ENCODE measurements at places on chromosomes 3 and 15.

GRCh38 chr3:51800750-51801125 is 21.7 kb upstream of the IQCF6 start:
- DNase-seq: no peak

- DNase-seq: no peak
Measured at GRCh38 chr3:99474776-99475175, 163.6 kb upstream of the COL8A1 start.

DNA sequence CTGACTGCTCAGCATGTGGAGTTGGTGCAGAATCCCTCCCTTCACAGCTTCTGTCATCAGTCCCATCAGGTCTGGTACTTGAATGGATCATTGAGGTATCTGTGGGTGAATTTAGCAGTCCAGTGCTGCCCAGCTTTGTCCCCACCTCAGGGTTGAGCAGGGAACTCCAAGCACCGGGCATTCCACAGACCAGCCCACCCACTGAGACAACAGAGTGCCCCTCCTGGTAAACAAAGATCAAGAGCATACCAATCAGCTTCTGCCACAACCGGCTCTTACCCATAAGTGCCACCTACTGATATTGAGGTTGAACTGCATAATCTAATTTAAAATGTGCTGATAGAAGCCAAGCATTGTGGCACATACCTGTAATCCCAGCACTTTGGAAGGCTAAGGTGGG is 57.1 kb upstream of the FXR1 start:
- DNase-seq: peak; percentile 6

GRCh38 chr3:53804697-53805462 is 41.3 kb downstream of the CHDH start:
- peak; percentile 74 for DNase-seq

DNA sequence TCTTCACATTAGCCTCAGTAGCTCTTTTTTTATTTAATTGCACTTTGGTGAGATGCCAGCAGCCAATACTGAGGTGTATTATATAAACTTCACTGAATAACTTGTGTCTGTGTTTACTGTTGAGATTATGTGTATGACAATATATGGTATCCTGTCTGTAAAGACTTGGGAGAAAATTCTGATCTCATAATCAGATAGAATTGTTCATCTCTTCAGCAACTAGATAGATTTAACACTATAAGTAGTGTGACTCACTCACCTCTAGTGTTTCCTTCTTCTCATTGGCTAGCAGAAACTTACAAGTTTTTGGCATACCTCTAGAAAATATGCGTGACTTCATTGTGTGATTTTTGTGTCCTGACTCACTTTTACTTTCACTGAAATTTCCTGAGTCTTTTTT is 67.6 kb upstream of the TGFBR2 start:
- peak; percentile 92 for DNase-seq

GRCh38 chr3:81436182-81436581 is 325.3 kb downstream of the GBE1 start:
- DNase-seq: no peak

- no peak for DNase-seq
Measured at GRCh38 chr3:52350981-52351761, 35.1 kb downstream of the DNAH1 start.

DNA sequence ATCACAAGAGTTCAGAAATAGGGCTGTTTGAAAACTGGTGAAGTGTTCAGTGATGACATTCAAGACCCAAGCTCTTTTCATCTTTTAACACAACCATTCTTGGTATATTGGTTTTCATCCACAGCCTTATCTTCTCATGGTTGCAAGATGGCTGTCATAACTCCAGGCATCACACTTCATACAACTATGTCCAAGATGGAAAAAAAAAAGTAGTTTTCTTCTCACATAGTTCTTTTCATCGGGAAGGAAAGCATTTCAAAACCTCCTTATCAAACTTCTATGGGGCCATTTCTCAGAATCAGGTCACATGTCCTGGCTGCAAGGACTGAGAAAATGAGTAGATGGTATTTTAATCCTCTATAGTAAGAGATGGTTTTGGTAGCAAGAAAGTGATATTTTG is 21.1 kb upstream of the MFSD1 start:
- DNase-seq: no peak

DNA sequence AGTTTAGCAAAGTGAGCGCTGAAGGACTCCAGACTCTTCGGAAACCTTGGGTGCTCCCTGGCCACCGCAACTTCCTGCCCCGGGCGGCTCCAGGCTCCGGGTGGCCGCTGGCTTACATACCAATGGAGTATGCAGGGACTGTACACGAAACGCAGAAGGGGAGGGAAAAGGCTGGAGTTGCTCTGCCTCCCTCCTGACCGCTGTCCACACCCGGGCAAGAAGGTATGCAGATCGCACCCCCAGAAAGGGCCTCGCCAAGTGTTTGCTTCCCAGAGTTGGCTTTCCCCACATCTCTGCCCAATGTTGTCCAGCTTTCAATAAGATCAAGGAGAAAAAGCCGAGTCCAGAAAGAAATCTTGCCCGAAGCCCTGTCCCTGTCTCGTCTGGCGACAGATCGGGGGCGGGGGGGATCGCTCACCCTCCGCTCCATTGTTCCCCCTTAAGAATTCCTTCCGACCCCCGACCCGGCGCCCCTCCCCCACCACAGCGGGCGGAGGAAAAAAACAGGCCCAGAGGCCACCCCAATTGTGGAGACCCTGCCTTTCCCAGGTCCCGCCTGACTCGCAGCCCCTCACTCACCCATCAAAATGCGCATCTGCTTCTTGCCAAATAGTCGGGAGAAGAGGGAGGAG is 533 bp downstream of the ARF4 start:
- peak; percentile 83 for DNase-seq

- DNase-seq: peak; percentile 24
Measured at GRCh38 chr3:52633786-52634185, 51.9 kb downstream of the PBRM1 start.

GRCh38 chr15:72044956-72045355 is 73.0 kb downstream of the MYO9A start:
- DNase-seq: no peak

GRCh38 chr3:73894474-73895213 is 269.9 kb upstream of the PDZRN3 start:
- DNase-seq: no peak

DNA sequence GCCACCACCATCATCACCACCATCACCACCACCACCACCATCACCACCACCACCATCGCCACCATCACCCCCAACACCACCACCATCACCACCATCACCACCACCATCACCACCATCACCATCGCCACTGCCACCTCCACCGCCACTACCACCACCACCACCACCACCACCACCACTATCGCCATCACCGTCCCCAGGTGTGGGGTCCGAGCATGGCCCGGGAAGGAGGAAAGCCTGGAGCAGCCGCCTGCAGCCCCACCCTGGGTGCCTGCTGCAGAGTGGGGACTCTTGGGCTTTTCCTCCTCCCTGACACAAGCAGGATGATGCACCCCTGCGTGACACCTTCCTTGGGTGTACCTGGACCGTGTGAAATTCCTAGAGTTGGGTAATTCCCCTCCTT is 43.9 kb downstream of the MUC4 start:
- no peak for DNase-seq

GRCh38 chr3:12828751-12829150 is 12.6 kb downstream of the RPL32 start:
- no peak for DNase-seq
